Activated CD4-positive, alpha-beta memory T cell treated with anti-CD3 and anti-CD28 coated beads, Interleukin-2, amount 10 ng/mL, durations not matched to agents 7 days and 5 days (primary cell): ENCODE measurements at places on chromosomes 11 and 22. TPM values are rescaled to one million over a fixed set of nuclear protein-coding genes. Genes with fewer than 3 reads are reported as not detected.

DNA sequence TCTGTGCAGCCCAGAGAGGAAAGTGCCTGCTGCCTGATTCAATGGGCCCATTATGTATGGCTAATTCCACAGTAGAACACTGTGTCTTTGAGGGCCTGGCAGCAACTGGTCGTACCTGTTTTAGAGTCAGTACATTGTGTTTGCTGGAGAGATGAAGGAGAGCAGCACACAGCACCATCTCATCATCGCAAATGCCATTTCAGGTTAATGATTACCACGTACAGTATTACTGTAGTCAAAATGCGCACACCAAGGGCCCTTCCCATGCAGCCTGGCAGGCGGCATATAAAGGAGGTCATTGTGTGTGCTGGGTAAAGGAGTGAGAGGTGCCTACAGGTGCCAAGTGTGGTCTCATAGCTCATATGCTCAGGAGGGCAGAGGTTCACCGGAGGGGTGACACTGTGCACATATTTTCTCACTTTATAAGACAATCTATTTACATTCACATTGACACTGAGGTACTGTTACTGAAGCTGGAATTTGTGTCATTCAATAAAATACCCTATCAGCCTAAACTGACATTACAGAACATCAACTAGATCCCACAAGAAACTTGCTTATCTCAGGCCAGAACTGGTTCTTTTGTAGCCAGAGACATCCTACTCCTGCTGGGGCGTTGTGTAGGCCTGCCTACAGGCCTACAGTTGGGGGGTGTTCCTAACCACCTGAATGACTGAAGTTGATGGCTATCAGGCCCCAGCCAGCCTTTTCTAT is 90.4 kb downstream of the APIP start:
- DNase-seq: no peak

- DNase-seq: no peak
Observed at GRCh38 chr22:19797086-19798002, 36.8 kb downstream of the TBX1 start.

Gene KCNK7
- 0.80 TPM for total RNA-seq

DNA sequence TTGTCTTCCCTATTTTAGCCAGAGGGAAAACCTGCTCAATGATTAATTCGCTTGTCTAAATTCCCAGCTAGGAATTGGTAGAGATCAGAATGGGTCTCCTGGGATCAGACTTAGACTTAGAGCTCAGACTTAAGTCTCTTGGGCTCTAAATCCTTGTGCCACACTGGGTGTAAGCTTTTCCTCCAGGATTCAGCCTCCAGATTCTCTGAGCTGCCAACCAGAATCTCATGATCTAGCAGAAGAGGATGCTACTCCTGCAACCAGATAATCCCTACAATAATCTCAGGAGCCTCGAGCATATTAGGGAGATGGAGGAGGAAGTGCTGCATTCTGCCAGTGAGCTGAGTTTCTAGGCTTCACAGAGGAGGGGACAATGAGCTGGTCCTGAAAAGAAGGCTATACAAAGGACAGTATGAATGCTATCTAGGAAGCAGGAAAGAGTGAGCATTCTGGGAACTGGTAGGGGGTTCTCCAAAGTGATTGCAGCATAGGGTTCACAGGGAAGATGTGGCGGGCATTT is 211.6 kb upstream of the SESN3 start:
- no peak for DNase-seq

Gene TRIM44
- total RNA-seq: 17.7 TPM

Gene POU2AF1
- 7.7 TPM for total RNA-seq
